ENCODE measurements at places on chromosomes 2 and 18.

DNA sequence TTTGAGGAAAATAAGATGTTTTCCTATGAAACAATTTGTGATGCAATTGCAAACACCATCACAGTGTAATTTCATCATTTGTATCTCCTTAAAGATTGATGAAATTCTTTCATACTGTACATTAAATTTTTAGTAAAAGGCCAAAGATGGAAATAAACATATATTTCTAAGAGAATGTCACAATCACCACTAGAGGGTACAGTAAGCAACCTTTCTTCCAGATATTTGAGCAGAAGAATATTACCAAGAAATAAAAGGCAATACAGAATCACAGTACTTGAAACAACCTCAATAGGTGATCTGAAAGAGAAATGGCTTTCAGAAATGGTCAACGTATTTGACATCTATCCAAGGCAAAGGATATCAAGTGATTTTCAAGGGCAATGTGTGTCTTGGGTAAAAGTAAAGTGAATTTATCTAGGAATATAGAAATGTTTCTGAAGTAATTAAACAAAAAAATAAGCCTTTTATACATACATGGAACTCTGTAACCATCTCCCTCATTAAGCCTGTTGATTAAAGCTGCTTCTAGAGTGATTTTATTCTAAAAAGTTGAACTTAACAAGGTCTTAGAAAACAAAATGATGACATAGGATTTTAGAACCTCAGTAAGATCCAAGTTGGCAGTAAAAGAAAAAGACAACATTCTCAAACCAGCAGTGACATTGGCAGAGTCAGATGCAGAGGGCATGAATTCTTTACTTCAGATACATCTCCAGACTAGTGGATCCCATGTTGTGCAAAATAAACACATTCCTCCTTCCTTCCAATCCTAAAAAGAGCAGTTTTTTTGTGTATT lies 90.3 kb upstream of the SESTD1 start:
- no peak for DNase-seq

DNA sequence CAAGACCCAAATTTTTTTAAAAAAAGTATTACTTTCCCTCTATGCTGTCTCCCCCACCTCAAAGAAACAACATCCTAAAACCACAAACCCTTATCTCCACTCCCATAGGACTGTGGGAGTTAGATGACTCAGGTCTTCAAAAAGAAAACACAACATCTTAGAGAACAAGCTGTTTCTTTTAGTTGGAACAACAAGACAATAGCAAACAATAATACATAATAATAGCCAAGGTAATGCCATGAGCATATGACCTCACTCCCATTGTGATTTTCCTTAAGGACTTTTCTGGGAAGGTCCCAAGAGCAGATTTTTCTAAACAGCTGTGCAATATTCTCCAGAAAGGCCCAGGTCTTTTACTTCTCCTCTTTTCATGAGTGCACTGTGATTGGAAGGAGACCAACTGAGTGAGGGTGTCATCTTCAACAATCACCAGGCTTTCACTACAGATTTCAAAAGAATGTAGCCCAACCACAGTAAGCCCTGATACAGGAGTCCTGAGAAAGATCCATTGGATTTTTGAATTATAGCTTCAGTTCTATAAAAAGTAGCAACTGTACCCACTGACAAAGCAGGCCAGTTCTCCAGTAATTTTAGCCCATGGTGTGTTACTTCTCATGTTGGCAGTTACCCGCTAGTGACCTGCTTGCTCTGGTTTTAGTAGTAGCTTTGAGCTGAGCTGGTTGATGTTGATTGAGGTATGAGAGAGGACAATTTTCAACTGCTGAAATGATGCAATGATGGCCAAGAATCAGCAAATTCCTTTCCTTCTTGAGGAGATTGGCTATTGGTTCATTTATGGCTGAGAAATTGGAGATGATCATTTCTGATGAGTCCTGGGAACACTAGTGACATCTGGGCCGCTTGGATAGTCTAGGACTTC lies 144.5 kb upstream of the TCF4 start:
- no peak for DNase-seq

GRCh38 chr2:240369801-240370585 lies 65.5 kb upstream of the GPC1 start:
- no peak for DNase-seq

GRCh38 chr2:145654156-145654555 lies 1134.2 kb upstream of the ZEB2 start:
- DNase-seq: no peak

DNA sequence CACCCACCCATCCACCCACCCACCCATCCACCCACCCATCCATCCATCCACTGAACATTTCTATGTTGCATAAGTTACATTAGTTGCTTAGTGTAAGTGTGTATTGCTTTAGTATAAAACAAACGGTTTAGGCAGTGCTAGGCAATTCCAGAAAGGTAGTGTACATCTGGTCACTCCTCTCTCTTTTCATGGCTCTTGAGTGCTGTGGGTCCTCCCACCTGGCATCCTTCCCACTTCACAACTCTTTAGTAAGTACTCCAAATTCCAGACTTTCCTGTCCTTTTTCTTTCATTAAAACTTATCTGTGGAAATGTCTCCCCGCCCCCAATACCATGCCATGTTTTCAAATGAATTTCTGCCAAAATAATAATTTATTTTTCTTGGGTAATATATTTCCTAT lies 122.5 kb downstream of the PLEKHM3 start:
- DNase-seq: no peak

Data from stimulated activated CD8-positive, alpha-beta memory T cell treated with anti-CD3 and anti-CD28 coated beads, Interleukin-15, amount 100 ng/mL, for 4 hours (primary cell).